ENCODE measurements at places on chromosomes 7 and 10. TPM values are rescaled to one million over a fixed set of nuclear protein-coding genes. Genes with fewer than 3 reads are reported as not detected.

CLIP2 gene
- 3.4 TPM for total RNA-seq

ST8SIA6 gene
- 5.8 TPM for total RNA-seq

SYT15 gene
- total RNA-seq = 1.8 TPM

NUTM2E gene
- total RNA-seq = not detected

ZNF722 gene
- total RNA-seq = not detected

PRSS37 gene
- not detected for total RNA-seq

TAS2R40 gene
- not detected for total RNA-seq

A1CF gene
- total RNA-seq = 198 TPM

SPDYE2 gene
- not detected for total RNA-seq

HTR5A gene
- not detected for total RNA-seq

ORAI2 gene
- total RNA-seq = 5.5 TPM

GRCh38 chr10:650441-650851, 39.0 kb downstream of the DIP2C start:
- no peak for DNase-seq

GRCh38 chr10:91046869-91047268, 126.0 kb upstream of the ANKRD1 start:
- no peak for DNase-seq

- no peak for DNase-seq
Observed at GRCh38 chr7:70334871-70335270, 736.6 kb downstream of the AUTS2 start.

- peak; percentile 77 for DNase-seq
Observed at GRCh38 chr7:101602484-101603241, 26.4 kb downstream of the MYL10 start.

DNA sequence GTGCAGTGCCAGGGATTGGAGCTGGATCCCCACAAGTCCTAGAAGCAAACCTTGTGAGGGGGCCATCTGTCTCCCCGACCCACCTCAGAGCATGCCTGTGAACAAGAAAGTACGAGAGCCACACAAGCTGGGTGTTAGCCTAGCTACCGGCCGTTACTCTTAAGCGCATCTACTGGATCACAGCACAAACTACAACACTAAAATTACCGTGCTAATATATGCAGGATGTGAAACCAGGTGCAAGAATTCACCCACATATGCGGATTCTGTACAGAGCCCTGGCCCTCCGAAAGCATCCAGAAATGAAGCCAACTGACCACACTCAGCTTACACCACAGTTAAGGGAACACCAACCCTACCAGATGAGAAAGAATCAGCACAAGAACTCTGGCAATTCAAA, 16.0 kb upstream of the PRSS1 start:
- no peak for DNase-seq

- no peak for DNase-seq
Observed at GRCh38 chr7:46080595-46081159, 159.6 kb upstream of the IGFBP3 start.

- no peak for DNase-seq
Observed at GRCh38 chr7:98230746-98231471, 19.7 kb downstream of the BHLHA15 start.

GRCh38 chr10:102347236-102347828, 48.2 kb upstream of the NFKB2 start:
- DNase-seq = no peak

DNA sequence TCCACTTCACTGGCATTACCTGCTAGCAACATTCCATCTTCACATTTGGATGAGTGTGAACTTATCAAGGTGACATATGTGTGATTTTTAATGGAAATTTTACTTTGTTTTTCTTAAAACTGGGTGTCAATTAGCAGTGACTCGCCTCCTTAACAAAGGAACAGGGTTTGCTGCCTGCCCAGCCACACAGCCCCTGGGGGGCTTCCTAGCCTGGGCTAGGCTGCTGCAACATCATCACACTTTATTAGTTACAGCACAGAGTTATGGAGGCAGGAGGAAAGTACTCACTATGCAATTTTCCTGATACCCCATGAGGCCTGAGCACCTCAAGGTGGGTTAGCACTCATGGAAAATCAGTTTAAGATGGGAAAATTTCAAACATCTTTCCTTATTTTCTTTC, 861.3 kb downstream of the NRG3 start:
- DNase-seq = no peak

- no peak for DNase-seq
Observed at GRCh38 chr7:67019562-67020390, 23.1 kb downstream of the TYW1 start.

- no peak for DNase-seq
Observed at GRCh38 chr10:71413581-71413980, 16.9 kb downstream of the CDH23 start.

DNA sequence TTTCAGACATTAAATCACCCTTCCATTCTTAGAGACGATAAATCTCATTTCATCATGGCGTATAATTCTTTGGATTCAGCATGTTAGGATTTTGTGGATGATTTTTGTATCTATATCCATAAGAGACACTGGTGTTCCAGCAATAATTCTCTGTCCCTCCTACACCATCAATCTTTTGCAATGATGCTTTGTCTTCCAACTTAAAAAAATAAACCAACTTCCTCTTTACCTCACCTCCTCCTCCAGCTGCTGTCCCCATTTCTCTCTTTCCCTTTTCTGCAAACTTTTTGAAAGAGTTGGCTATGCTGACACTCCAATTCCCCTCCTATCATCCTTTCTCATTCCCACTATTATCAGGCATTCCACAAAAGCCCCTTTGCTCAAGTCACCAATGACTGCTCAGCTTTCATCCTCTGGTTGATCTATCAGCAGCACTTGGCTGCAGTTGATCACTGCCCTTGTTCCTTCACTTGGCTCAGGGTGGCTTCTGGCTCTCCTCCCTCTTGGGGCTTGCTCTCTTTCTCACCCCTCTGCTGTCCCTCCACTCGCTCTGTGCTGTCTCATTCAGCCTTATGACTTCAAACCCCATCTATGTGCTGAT, 130.0 kb downstream of the ARHGAP22 start:
- DNase-seq = no peak

DNA sequence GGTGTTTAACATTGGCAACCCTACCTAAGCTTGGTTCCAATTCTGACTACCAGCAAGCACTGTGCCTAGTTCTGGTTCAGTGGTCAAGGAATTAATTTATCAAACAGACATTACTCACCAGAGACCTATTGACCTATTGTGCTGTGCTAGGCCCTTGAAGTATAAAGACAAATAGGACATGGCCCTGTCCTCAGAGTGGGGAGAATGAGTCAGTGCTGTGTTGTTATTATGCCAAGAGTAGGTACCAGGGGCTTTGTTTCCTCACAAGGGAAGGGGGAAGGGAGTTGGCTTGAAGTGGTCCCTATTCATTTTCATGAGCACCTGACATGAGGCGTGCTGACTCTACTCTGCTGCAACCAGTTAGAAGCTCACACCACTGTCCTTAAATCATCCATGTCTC, 62.6 kb upstream of the PLPP4 start:
- DNase-seq = no peak

GRCh38 chr7:18498341-18498740, 2.8 kb downstream of the HDAC9 start:
- DNase-seq = no peak

DNA sequence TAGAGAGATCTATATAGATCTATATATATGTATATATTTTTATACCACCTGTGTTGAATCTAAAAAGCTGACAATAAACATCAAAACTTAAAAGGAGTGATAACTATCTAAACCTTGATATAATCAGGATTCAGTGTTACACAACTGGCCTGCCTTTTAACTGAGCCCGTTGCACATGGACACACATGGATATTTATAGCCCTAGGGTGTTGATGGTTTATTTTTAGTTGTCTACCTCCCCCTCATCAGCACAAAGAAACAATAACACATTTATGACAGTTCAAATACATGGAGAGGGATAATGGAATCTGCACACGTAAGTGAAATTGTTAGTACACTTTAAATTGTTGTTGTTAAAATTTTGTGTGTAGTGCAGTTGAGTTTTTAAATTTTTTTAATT, 336.9 kb downstream of the ZNF248 start:
- no peak for DNase-seq

- no peak for DNase-seq
Observed at GRCh38 chr7:149853157-149853556, 15.0 kb downstream of the ZNF862 start.

DNA sequence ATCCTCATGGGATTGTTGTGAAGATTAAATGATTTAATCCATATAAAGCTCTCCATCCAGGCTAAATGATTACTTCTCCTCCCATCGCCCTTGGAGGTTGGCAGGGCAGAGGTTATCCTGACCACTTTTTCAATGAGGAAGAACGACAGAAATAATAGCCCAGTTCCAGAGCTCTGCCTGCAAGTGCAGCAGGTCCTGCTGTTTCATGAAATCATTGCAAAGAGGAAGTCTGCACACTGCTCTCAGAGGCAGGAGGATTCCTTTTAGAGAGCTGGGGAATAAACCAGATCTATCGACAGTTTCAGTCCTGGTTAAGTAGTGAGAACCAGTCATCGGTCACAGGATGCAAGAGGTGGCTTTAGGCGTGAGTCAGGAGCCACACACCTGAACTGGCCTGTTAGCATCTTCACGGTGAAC, 25.0 kb upstream of the CDH23 start:
- no peak for DNase-seq
